ENCODE measurements at places on chromosomes 6 and 20.
A peak's percentile ranks its signal among the peaks of the same experiment; 100 is the strongest.

DNA sequence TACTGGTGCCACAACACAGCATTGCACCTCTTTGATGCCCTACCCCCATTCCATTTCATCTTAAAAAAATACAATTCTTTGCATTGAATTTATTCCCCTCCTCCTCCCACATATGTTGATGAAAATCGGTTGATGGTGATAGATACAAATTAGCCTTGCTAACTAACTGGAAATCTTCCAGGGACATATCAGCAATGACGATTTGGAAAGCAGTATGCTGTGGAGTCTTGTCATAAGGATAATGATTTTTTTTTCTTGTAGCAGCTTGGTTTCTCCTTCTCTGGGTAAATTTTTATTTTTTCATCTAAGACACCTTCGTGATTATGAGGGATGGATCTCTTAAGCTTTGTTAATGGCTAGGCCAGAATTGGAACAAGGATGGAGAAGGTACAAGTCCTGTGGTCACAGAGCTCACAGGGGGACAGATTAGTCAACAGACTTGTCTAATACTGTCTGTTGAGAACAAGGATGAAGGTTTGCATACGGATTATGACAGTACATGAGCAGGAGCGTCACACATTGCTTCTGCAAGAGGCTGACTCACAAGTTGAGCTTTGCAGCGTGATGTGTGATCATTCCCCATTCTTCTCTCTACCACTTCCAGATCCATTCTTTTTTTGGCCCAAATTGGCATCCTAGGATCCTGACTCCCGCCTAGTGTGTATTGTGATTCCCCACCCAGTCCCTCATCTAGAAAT, 233.1 kb upstream of the FERMT1 start:
- no peak overlapping the region for H3K27ac ChIP-seq
- H3K4me1 ChIP-seq: no peaks in the 10 kb centered on the region
- no peak overlapping the region for H3K4me3 ChIP-seq

DNA sequence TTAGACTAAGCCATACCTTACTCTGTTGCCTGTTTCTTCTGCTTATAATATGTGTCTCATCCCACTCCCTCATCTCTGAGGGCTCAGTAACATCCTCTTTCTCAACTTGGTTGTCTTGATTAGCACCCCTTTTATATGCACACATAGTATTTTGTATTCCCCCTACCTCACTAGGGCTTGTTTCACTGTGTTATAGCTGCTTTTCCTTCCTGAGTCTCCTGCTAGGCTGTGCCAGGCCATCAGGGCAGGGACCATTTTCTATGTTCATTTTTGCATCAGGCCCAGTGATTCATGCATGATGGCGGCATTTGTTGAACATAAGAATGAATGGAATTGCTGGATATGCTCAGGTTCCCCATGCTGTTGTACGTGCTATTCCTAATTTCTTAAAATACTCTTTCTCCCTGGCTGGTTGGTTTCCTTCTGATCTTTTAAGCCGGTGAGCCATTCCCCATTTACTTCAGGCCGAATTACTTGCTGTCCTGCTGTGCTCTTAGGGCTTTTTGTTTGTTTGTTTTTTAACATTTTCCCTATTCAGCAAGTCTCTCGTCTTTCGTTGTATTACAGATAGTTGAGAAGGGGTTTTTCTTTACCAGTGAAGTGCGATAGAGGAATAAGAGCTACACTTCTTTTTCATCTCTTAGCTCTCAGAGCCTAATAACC, 183.2 kb downstream of the CARMIL1 start:
- H3K27ac ChIP-seq: no peak overlapping the region
- no peaks in the 10 kb centered on the region for H3K27me3 ChIP-seq
- H3K4me1 ChIP-seq: no peaks in the 10 kb centered on the region
- no peak for DNase-seq

GRCh38 chr6:154751011-154751800, 18.0 kb downstream of the SCAF8 start:
- DNase-seq: no peak
- no peaks in the 10 kb centered on the region for H3K27me3 ChIP-seq
- H3K27ac ChIP-seq: no peak overlapping the region

DNA sequence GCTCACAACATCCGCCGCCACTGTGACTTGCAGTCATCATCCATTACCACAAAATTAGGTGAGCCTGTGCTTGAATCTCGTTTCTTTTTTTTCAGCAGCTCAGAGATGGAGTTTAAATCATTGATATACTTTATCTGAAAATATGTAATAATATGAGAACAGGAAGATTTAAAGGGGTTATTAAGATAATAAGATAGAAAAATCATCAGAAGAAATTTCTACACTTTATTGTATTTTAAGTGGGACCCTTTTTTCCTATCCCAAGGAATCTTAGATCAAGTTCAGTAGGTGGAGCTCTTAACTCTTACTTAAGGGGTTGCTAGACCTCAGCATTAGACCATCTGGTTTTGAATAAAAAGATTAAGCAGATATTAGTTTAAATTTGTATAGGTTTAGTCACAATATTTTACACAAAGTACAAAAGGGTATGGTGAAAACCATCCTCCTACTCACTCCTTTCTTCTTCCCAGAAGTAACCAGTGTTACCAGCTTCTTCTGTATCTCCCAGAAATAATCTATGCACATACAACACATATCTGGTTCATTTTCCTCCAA, 9.4 kb upstream of the NCOA7 start:
- peak overlapping the region; percentile 95 for H3K27ac ChIP-seq
- H3K4me3 ChIP-seq: peak overlapping the region; percentile 66
- H3K36me3 ChIP-seq: no peaks in the 10 kb centered on the region
- no peak for DNase-seq
- H3K4me1 ChIP-seq: peaks cover 9% of the 10 kb centered on the region

- H3K4me3 ChIP-seq: no peak overlapping the region
- no peak overlapping the region for H3K27ac ChIP-seq
- peaks cover 5% of the 10 kb centered on the region for H3K4me1 ChIP-seq
- no peak for DNase-seq
- no peaks in the 10 kb centered on the region for H3K36me3 ChIP-seq
These were observed 187.8 kb downstream of the MYLK4 start for GRCh38 chr6:2562721-2563451.

DNA sequence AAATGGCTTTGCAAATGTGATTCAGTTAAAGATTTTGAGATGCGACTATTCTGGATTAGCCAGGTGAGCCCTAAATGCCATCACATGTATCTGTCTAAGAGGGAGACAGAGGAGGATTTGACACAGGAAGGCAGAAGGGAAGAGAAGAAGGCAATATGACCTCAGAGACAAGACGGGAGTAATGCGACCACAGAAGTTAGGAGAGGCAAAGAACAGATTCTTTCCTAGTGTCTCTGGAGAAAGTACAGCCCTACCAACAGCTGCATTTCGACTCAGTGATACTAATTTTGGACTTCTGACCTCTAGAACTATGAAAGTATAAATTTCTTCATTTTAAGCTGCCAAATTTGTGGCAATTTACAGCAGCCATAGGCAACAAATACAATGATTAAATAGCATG, 24.2 kb upstream of the TPD52L1 start:
- H3K4me3 ChIP-seq: no peak overlapping the region
- H3K4me1 ChIP-seq: no peaks in the 10 kb centered on the region

- H3K27ac ChIP-seq: no peak overlapping the region
- H3K4me1 ChIP-seq: no peaks in the 10 kb centered on the region
- H3K4me3 ChIP-seq: no peak overlapping the region
- H3K27me3 ChIP-seq: no peaks in the 10 kb centered on the region
- H3K36me3 ChIP-seq: no peaks in the 10 kb centered on the region
These were observed 84.7 kb downstream of the ADGRB3 start for GRCh38 chr6:68719761-68720160.
